MCF 10A (cell line): ENCODE measurements at places on chromosomes 7 and 10. TPM values are rescaled to one million over a fixed set of nuclear protein-coding genes. Genes with fewer than 3 reads are reported as not detected.

The SPDYE5 gene
- total RNA-seq, result 0.12 and 0.16 TPM in 2 replicates

The EZH2 gene
- 30.6 and 48.1 TPM in 2 replicates for total RNA-seq

The RTKN2 gene
- 1.6 and 2.6 TPM in 2 replicates for total RNA-seq

The GPR37 gene
- 1.9 TPM in 2 replicates for total RNA-seq

The NEUROD6 gene
- not detected in 2 replicates for total RNA-seq

The SLC39A12 gene
- total RNA-seq, result not detected in 2 replicates

The ASIC3 gene
- total RNA-seq, result 3.9 and 8.8 TPM in 2 replicates

The DOCK1 gene
- 40.0 and 42.4 TPM in 2 replicates for total RNA-seq

The GIMAP5 gene
- not detected in 2 replicates for total RNA-seq

The HOGA1 gene
- total RNA-seq, result 0.88 and 1.7 TPM in 2 replicates

The MMD2 gene
- total RNA-seq, result not detected in 2 replicates

The TCF7L2 gene
- total RNA-seq, result 25.2 and 25.7 TPM in 2 replicates

The MGAM2 gene
- not detected in 2 replicates for total RNA-seq

DNA sequence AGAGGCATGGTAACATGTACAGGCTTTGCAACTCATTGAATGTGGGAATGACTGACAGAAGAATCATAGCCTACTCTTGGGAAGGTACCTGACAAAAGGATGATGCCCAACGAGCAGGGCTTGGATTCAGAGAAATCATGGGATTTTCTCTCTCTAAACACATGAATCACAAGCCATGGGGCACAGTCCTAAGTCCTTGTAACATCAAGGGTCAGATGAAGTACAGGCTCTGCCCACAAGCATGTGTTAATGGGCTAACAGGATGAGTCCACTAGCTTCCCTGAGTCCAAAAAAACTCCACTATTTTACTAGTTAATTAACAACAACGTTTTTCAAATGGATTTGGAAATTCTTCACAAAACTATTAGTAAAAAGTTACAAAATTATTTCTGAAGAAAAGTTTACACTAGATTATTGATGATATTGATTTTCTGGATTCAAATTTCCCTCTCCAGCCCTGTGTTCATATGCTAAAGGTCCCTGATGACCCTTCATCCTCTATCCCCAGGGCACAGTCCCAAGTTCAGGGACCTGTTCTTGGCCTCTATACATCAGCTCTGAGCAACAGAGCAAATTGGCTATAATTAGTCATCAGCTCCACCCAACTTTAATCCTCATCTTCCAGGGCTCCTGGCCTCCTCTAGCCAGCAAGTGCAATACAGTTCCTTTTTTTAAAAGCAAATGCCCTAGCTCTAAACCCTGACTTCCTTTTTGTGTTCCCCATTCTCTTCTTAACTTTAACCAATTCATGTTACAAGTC lies 99.8 kb downstream of the GSAP start:
- H3K27ac ChIP-seq, result no peak overlapping the region
- no peak for DNase-seq
- no peak overlapping the region for H3K4me3 ChIP-seq
- no peaks in the 10 kb centered on the region for H3K27me3 ChIP-seq
- peaks cover under 1% of the 10 kb centered on the region for H3K36me3 ChIP-seq
- peaks cover 5% of the 10 kb centered on the region for H3K4me1 ChIP-seq

DNA sequence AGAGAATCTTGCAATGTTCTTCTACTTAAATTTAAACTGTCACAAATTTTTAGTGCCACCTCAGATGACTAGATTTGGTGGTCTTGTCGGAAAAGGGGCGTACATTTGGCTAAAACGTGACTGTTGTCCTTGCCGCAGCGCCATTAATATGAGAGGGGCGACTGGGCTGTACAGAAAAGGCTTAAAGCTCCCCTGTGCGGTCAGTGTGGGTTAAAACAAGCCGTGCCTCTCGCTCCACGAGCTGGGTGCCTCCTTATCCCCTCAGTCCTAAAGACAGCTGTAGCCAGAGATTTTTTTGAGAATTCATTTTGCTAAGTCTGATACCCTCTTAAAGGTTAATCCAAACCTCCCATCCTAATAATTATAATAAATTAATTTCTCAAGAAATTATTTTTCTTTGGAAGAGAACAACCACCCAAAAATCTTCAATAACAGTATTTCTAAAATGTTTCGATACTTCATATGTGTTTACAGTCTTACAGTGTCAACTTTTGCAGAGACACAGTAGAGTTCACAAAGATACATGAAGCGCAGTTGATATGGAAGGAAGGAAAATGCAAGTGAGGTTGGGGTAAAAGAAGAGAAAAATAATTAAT lies 68.6 kb downstream of the C7orf25 start:
- peaks cover 6% of the 10 kb centered on the region for H3K4me1 ChIP-seq
- H3K36me3 ChIP-seq, result no peaks in the 10 kb centered on the region
- DNase-seq, result no peak

- no peak for DNase-seq
- no peaks in the 10 kb centered on the region for H3K27me3 ChIP-seq
- no peaks in the 10 kb centered on the region for H3K36me3 ChIP-seq
- no peak overlapping the region for H3K4me3 ChIP-seq
- no peaks in the 10 kb centered on the region for H3K4me1 ChIP-seq
- no peak overlapping the region for H3K27ac ChIP-seq
Observed at GRCh38 chr7:102967798-102968197, 55.0 kb downstream of the LRRC17 start.

DNA sequence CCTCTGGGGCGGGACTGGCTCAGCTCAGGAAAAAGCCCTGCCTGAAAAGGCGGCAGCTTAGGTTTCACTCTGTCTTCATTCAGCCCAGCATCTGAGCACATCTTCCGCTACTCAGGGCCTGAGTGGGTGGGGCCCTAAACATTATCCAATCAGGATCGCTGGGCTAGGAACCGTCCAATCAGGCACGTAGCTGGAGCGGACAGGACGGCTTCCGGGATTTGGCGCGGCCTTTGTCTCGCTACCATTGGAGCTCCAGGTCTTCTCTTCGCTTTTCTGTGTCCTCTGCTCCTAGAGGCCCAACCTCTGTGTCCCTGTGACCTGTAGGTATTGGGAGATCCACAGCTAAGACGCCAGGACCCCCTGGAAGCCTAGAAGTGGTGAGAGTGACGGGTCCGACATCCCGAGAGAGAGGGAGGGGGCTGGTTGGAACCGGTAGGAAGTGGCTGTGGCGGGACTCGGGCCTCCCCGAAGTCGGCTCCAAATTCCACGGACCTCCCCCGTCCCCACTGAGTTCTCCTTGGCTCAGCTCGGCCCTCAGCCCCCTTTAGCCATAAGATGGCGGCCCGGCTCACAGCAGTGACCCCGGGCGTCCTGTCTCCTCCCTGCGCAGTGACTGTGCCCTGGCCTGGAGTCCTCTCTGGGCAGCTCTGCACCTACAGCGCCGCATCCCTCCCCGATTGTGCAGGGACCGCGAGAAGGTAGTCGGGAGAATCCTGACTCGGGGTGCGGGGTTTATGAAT lies 99.1 kb downstream of the ZNF680 start:
- no peaks in the 10 kb centered on the region for H3K27me3 ChIP-seq
- DNase-seq, result no peak
- H3K4me3 ChIP-seq, result no peak overlapping the region
- no peaks in the 10 kb centered on the region for H3K36me3 ChIP-seq
- no peak overlapping the region for H3K27ac ChIP-seq

GRCh38 chr7:6074612-6075380 lies 43.6 kb downstream of the ANKRD61 start:
- H3K27me3 ChIP-seq, result no peaks in the 10 kb centered on the region
- H3K4me3 ChIP-seq, result no peak overlapping the region
- no peak overlapping the region for H3K27ac ChIP-seq
- H3K36me3 ChIP-seq, result peaks cover 5% of the 10 kb centered on the region
- peak; percentile 64 for DNase-seq

GRCh38 chr10:129690248-129691070 lies 223.4 kb downstream of the MGMT start:
- H3K4me1 ChIP-seq, result peaks cover 6% of the 10 kb centered on the region
- H3K4me3 ChIP-seq, result no peak overlapping the region
- peaks cover 6% of the 10 kb centered on the region for H3K36me3 ChIP-seq
- no peak for DNase-seq
- H3K27me3 ChIP-seq, result no peaks in the 10 kb centered on the region

GRCh38 chr7:47458057-47458456 lies 123.9 kb downstream of the TNS3 start:
- DNase-seq, result peak; percentile 78
- peaks cover 5% of the 10 kb centered on the region for H3K36me3 ChIP-seq
- H3K27ac ChIP-seq, result peak overlapping the region; percentile 69

- no peaks in the 10 kb centered on the region for H3K27me3 ChIP-seq
- DNase-seq, result no peak
- H3K4me1 ChIP-seq, result peaks cover 35% of the 10 kb centered on the region
- H3K4me3 ChIP-seq, result no peak overlapping the region
- no peaks in the 10 kb centered on the region for H3K36me3 ChIP-seq
Observed at GRCh38 chr7:46288010-46288409, 366.9 kb upstream of the IGFBP3 start.

DNA sequence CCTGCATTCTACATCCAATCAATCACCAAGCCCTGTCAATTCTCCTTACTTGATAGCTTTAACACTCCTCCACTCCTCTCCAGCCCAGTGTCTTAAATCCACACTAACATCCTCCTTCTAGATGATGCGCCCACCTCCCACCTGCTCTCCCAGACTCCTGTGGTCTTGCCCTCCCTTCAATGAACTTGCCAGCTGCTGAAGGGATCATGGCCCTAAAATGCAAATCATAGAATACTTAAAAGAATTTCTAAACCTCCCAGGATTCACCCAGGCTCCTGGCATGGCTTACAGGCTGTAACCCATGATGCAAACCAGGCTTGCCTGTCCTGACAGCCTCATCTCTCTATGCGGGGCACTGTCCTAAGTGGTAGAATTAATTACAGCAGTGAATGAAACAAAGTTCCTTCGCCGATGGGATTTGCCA lies 43.6 kb downstream of the SYPL1 start:
- H3K36me3 ChIP-seq, result peaks cover 13% of the 10 kb centered on the region
- peak overlapping the region; percentile 49 for H3K27ac ChIP-seq
- H3K27me3 ChIP-seq, result no peaks in the 10 kb centered on the region
- DNase-seq, result no peak

- H3K27ac ChIP-seq, result no peak overlapping the region
- no peaks in the 10 kb centered on the region for H3K27me3 ChIP-seq
- peaks cover 51% of the 10 kb centered on the region for H3K36me3 ChIP-seq
- H3K4me1 ChIP-seq, result peaks cover 6% of the 10 kb centered on the region
Observed at GRCh38 chr7:140041659-140042385, 20.9 kb downstream of the PARP12 start.

DNA sequence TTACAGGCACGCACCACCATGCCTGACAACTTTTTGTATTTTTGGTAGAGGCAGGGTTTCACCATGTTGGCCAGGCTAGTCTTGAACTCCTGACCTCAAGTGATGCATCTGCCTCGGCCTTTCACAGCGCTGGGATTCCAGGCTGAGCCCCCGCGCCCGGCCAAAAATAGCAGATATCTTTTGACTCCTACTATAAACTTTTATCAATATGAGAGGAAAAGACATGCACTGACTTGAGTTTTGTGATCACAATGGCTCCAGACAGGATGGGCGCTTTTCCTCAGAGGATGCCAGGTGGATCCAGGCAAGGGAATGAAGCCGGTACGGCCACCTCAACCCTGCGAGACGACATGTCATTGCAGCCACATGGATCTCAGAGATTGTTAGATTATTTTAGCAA lies 123.9 kb downstream of the DNAJB6 start:
- H3K27ac ChIP-seq, result no peak overlapping the region
- DNase-seq, result no peak
- H3K36me3 ChIP-seq, result no peaks in the 10 kb centered on the region
- no peak overlapping the region for H3K4me3 ChIP-seq
- H3K4me1 ChIP-seq, result no peaks in the 10 kb centered on the region

- no peak for DNase-seq
- no peak overlapping the region for H3K27ac ChIP-seq
- H3K27me3 ChIP-seq, result no peaks in the 10 kb centered on the region
Observed at GRCh38 chr7:11210374-11210773, 236.7 kb downstream of the PHF14 start.

GRCh38 chr10:55476129-55476528 lies 675.1 kb upstream of the PCDH15 start:
- no peak overlapping the region for H3K4me3 ChIP-seq
- H3K27me3 ChIP-seq, result peaks cover 17% of the 10 kb centered on the region
- H3K36me3 ChIP-seq, result no peaks in the 10 kb centered on the region
- H3K4me1 ChIP-seq, result no peaks in the 10 kb centered on the region
- DNase-seq, result no peak

- no peak overlapping the region for H3K27ac ChIP-seq
- H3K36me3 ChIP-seq, result no peaks in the 10 kb centered on the region
- no peaks in the 10 kb centered on the region for H3K4me1 ChIP-seq
- no peak for DNase-seq
- no peak overlapping the region for H3K4me3 ChIP-seq
Observed at GRCh38 chr10:61217851-61218565, 235.2 kb downstream of the TMEM26 start.

- H3K4me1 ChIP-seq, result peaks cover 30% of the 10 kb centered on the region
- DNase-seq, result no peak
- H3K4me3 ChIP-seq, result no peak overlapping the region
- no peak overlapping the region for H3K27ac ChIP-seq
Observed at GRCh38 chr10:44982496-44982895, 3.9 kb upstream of the DEPP1 start.

GRCh38 chr7:123823898-123824753 lies 20.8 kb upstream of the HYAL4 start:
- H3K36me3 ChIP-seq, result no peaks in the 10 kb centered on the region
- DNase-seq, result no peak
- H3K4me1 ChIP-seq, result peaks cover 8% of the 10 kb centered on the region
- no peaks in the 10 kb centered on the region for H3K27me3 ChIP-seq

GRCh38 chr7:21941611-21942141 lies 4.0 kb downstream of the CDCA7L start:
- H3K27me3 ChIP-seq, result no peaks in the 10 kb centered on the region
- peaks cover 45% of the 10 kb centered on the region for H3K4me1 ChIP-seq
- H3K27ac ChIP-seq, result no peak overlapping the region
- peaks cover 15% of the 10 kb centered on the region for H3K36me3 ChIP-seq
- H3K4me3 ChIP-seq, result no peak overlapping the region
- DNase-seq, result peak; percentile 11

- no peak for DNase-seq
- no peaks in the 10 kb centered on the region for H3K27me3 ChIP-seq
- peaks cover 10% of the 10 kb centered on the region for H3K4me1 ChIP-seq
- no peaks in the 10 kb centered on the region for H3K36me3 ChIP-seq
- no peak overlapping the region for H3K4me3 ChIP-seq
Observed at GRCh38 chr10:52651293-52651692, 121.3 kb downstream of the MBL2 start.

DNA sequence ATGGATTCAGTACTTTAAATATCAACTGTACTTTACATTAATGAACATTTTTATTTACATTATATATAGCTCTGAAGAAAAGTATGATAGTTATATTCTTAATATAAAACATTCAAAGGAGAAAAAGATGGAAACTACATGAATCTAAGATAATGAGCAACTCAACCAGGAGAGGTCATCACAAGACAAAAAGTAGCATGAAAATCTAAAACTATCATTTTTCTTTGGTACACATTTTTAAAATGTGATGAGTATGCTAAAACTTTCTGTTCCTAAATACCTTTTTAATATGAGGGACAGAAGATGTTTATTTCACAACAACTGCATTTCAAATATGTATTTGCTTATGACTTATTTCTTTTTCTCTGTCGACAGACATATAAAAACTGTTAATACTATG lies 2.4 kb downstream of the CNTNAP2 start:
- H3K4me3 ChIP-seq, result no peak overlapping the region
- peaks cover 48% of the 10 kb centered on the region for H3K27me3 ChIP-seq
- H3K4me1 ChIP-seq, result no peaks in the 10 kb centered on the region
- H3K27ac ChIP-seq, result no peak overlapping the region
- no peak for DNase-seq

GRCh38 chr7:35415411-35415822 lies 161.5 kb upstream of the TBX20 start:
- no peaks in the 10 kb centered on the region for H3K36me3 ChIP-seq
- no peak overlapping the region for H3K27ac ChIP-seq
- no peaks in the 10 kb centered on the region for H3K4me1 ChIP-seq
- H3K4me3 ChIP-seq, result no peak overlapping the region
- no peak for DNase-seq
- peaks cover 52% of the 10 kb centered on the region for H3K27me3 ChIP-seq
